NCI-H1436 treated with DMSO at 0.1 percent for 48 hours (cell line): ENCODE measurements at places on chromosomes 7 and 10.
A peak's percentile ranks its signal among the peaks of the same experiment; 100 is the strongest.

- no peak for DNase-seq
These were observed 16.4 kb downstream of the PALD1 start for GRCh38 chr10:70494966-70495365.

DNA sequence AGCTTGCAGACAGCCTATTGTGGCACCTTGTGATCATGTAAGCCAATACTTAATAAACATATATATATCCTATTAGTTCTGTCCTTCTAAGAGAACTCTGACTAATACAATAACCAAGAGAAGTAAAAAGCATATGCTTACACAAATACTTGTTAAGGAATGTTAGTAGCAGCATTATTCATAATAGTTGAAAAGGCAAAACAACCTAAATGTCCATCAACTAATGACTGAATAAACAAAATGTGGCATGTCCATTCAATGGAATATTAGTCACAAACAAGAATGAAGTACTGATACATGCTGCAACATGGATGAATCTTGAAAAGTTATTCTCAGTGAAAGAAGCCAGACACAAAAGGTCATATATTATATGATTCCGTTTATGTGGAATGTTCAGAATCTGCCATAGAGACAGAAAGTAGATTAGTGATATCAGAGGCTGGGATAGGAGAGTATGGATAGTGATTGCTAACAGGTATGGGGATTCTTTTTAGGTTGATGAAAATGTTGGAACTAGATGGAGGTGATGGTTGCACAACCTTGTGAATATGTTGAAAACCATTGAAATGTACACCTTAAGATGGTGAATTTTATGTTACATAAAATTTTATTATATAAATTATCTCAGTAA, 112.5 kb upstream of the UNC5B start:
- DNase-seq = no peak

- no peak for DNase-seq
These were observed 757 bp upstream of the PALS2 start for GRCh38 chr7:24572393-24572996.

- peak; percentile 21 for DNase-seq
These were observed 523 bp upstream of the CDH23 start for GRCh38 chr10:71396084-71396710.
